ENCODE measurements at places on chromosomes 2 and 18. TPM values are rescaled to one million over a fixed set of nuclear protein-coding genes. Genes with fewer than 3 reads are reported as not detected.

- peak; percentile 73 for DNase-seq
Measured at GRCh38 chr2:70086278-70086837, 919 bp upstream of the PCBP1 start.

DNA sequence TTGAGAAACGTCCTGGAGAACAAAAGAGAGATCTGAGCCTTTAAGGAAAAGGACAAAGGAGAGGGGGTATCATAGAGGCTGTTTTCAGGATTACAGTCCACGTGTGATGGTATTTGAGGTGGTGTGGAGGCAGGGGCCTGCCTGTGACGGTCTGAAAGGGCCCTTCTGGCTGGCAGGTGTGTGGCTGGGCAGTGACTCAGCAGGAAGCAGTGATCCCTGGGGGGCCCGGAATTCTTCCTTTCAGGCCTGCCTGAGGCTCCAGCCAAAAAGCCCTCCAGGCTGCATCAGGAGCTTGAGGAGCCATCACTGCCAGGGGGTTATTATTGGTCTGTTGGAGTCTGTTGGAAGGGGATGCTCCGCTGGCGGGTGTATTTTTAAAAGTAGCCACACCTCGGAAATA is 97.2 kb upstream of the TMEM18 start:
- no peak for DNase-seq

DNA sequence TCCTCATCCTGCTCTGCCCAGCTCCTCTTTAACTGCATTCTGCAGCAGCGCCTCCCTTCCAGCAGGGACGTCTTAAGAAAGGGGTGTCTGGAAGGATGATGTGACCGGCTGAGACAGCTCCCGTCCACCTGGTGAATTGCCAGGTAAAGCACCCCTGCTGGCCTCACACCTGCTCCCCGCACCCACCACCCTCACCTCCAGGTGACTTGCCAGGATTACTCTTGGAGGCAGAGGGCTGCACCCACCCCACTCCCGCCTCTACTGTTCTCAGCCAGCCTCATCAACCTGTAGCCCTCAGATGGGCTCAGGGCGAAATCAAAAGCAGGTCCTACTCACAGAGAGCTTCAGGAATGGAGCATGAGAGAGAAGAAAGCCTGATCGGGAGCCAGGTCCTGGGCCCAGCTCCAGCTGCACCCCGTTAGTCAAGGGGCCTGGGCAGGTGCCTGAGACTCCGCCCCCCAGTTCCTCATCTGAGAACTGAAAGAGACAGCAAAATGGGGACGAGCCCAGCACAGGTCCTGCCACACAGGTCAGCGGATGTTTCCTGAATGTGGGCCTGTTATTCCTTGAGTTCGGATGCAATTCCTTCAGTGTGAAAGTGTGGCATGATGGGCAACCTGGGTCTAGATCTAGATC is 5.6 kb downstream of the ADRA2B start:
- no peak for DNase-seq

DNA sequence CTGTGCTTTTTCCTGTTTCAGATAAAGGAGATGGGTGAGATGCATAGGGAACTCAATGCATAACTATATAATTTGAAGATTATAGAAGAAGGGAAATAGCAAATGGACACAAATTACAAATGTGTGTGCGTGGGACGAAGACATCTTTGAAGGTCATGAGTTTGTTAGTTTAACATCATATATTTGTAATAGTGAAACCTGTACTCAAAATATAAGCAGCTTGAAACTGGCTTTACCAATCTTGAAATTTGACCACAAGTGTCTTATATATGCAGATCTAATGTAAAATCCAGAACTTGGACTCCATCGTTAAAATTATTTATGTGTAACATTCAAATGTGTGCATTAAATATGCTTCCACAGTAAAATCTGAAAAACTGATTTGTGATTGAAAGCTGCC is 16.4 kb upstream of the MSH2 start:
- no peak for DNase-seq

DNA sequence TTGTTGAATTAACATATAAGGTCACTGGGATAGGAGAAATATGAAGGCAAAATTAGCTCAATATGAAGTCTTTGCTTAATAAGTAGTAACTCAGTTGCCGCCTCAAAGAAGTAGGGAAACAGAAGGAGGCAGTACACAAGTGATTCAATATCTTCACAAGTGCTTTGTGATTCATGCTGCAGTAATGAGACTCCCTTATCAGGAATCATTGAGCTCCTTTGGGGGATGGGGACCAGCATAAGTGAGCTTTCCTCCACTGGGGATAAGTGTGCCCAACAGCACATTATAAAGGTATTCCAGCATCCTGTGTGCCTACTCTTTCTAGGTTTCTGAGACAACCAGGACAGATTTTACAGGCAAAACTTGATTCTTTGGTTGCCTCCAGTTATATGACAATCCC is 323.4 kb upstream of the UBE2E3 start:
- DNase-seq: no peak

The CD28 gene
- total RNA-seq: 0.08 TPM

The CNDP1 gene
- total RNA-seq: not detected

The RGPD8 gene
- total RNA-seq: 10.8 TPM

The HOXD9 gene
- 2.4 TPM for total RNA-seq

The UGT1A7 gene
- 0.21 TPM for total RNA-seq

The SLC5A7 gene
- not detected for total RNA-seq

The BCL11A gene
- 62.9 TPM for total RNA-seq

Measured in lower leg skin (tissue), 4 donors.